ENCODE measurements at places on chromosomes 2 and 18.

GRCh38 chr2:143875295-143876233, 644.4 kb downstream of the ZEB2 start:
- no peak for DNase-seq

DNA sequence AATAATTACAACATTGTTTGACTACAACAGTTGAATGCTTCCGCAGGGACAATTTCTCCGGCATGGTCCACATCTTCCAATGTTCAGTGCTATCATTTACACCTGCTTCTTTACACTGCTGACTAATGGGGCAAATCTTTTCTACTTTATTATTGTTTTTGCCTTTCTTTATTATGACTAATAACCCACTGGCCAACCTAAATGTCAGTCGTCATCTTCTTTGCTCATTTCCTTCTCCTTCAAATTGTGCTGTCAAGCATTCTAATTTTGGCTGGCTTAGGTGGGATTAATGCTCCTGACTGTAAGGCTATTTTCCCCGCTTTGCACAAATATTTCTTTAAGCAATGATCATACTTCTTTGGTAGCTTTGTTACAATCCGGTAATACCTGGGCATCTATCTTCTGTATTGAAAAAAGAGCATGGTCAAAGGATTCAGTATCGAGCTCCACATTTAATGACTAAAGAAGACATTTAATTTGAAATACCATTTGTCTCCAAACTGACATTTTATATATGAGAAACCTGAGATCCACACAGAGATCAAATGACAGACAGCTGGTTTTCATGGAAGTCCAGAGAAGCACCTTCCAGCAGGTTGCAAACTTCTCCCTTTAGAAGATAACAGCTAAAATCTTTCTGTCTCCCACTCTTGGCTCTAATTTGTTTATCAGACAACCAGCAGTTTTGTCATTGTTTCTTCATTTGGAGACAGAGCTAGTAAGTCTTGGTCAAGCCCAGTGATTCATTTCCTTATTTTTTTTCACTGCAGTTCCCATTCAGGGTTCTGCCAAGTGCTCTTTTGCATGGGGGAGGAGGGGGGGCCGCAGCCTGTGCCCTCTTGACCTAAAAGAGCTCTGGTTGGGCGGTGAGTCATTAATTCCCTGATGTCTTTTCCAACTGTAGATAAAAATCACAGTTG, 132.9 kb downstream of the SOCS6 start:
- DNase-seq = peak; percentile 63

DNA sequence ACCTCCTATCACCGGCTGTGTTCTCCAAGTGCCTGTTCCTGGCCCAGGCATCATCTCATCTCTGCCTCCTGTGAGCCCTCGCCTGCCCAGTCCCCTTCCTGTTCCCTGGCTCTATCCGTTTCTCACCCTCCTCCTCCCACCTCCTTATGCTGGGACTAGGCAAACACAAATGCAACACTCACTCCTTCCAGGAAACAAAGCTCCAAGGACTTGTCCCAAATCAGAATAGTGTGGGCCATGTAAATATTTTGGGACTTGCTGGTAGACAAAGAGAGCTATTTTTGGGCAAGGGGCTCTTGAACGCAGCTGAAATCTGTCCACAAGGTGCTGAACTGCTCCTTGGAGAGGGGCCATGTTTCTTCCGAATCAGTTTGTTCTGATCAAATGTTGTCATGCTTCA, 25.3 kb downstream of the MBP start:
- no peak for DNase-seq

- DNase-seq = no peak
These were observed 42.2 kb downstream of the FRZB start for GRCh38 chr2:182824056-182824766.

Measured in AML-193 (cell line).